ENCODE measurements at places on chromosomes 6 and 20.

GRCh38 chr20:3901706-3902440 is 12.7 kb downstream of the PANK2 start:
- DNase-seq, result no peak

GRCh38 chr6:72064399-72064975 is 178.1 kb downstream of the RIMS1 start:
- no peak for DNase-seq

DNA sequence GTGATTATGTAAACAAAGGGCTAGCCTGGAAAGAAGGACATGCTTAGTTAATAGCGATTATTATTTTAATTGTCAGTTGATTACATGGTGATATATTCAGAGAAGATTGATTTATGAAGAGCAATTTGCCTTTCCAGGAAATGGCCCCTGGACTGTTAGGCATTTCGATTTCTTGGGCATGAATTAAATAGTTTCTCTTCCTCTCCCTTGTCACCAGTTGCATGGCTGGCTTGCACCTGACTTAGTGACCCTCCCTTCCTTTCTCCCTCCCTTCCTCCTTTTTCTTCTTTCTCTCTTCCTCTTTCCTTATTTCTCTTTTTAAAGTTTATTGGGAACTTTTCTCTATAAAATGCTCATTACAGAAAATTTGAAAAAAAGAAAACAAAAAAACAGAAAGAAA is 235.4 kb downstream of the CDC5L start:
- no peak for DNase-seq

GRCh38 chr6:15950962-15951569 is 177.8 kb upstream of the MYLIP start:
- no peak for DNase-seq

DNA sequence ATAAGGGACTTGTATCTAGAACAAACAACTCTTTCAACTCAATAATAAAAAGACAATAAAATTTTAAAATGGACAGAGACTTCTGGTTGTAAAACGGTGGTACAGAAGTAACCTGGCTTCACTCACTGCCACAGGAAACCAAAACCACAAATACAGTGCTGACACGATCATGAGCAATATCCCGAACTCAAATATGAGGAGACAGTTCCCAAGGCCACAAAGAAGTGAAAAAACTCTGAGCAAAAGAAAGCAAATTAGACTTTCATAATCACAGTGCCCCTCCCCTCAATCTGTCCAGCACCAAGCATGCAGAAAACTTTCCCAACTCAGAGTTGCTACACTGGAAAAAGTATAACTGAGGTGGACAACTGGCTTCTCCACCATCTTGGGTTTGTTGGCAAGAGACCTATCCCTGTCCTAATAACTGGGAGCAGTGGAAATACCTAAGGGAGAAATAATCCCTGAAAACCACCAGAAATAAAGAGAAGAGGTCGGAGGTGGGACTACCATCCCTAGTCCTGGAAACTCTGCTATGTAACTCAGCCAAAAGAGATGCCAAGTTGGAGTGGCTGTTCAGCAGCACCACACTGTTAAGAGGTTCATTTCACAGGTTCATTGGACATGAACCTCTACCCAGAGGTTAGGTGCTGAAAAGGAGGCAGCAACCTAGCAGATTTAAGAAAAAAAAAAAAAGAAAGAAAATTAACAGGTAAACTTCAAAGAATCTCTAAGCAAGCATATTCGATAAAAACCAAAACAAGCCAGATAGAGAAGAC is 55.5 kb downstream of the REV3L start:
- peak; percentile 35 for DNase-seq

DNA sequence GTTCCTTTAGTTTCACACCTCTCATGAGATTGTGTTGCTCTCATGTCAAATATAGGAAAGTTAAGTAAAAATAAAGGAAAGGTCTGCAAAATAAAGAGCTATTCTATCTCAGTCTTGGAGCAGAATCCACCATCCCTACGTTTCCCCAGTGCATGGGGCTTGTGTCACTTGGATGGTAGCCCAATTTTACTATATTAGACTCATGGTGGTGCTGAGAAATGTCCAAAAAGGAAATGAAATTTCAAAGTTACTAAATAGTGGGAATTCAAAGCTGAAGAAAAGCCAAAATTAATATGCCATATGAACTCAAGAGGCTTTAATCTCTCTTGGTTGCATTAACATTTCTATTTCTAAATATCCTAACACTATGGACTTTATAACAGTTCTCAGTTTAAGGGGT is 1283.3 kb upstream of the GJE1 start:
- DNase-seq, result no peak

DNA sequence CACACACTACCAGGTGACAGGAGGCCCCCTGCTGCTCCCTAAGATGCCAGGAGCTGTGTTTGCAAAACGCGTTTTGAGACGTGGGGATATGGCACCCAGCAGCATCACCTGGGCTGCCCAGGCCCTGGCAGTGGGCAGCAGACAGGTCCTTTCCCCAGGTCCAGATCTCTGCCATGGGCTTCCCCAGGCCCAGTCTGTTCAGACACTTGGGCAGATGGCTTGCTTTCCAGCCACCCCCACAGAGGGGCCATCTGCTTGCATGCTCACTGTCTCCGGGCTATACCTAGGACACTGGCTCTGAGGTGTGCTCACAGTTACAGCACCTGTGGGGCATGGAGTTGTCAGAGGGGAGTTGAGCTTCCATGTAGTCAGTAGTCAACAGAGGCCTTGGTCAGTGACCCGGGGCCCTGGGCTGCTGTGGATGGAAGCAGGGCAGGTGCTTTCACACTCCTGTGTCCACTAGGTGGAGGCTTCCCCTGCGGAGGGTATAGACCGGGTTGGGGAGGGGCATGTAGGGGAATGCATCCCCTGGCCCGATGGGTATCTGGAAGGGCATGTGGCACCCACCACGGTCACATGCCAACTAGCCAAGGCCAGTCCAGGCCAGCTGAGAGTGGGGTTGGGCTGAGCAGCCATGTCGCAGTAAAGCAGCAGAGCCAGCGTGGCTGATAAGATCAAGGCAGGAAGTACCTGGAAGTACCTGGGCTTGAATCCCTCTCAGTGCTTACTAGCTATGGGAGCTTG is 185.4 kb upstream of the SLC24A3 start:
- no peak for DNase-seq

DNA sequence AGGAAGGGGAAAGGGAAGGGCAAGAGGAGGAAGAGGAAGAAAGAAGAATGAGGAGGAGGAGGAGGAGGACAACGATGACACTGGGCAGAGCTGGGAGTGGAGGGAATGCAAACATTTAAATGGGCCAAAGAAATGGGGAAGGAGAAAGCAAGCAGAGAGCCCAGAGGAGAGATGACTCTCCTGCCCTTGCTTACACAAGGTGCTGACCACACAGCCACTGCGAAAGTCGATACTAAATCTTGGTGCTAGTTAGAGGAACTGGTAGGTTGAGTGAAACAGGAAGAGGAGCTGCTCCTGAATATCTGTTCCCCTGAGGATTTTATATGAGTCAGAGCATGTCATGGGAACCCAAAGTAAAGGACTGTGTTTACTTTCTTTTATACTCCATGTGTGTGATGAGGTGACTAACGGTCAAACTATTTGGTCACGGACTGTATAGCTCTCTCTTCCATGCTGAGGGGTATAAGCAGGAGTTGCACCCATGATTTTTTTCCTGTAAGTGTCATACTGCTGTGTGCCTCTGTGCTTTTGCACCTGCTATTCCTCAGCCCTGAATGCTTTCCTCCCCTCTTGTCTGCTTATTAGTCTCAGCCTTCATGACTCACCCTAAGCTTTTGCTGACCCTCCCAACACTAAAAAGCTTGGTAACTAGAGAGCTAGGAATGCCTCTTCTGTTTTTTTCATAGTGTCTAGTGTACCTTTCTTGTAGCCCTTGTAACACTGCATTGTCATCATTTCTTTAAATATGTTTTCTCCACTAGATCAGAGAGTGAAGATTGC is 9.5 kb upstream of the PAQR8 start:
- no peak for DNase-seq

DNA sequence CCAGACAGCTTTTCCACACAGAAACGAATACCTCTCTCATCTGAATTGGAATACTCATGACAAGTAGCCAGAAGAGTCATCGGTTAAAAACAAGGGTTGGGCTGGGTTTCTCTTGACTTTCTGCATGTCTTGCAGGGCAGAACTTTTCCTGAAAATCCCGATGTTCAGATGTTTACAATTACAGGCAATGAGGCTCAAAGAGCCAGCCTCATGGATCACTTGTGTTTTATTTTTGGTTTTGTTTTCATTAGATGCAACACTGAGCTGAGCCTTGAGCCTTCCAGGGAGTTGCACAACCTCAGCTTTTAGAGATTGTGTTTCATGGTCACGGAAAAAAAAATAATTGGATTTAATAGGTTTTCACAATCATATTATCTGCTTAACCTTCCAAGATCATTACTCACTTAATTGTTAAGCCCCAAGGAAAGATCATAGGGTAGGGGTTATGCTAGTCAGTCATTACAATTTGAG is 288.1 kb upstream of the PRDM1 start:
- no peak for DNase-seq

GRCh38 chr20:4166726-4167035 is 151.3 kb upstream of the RNF24 start:
- no peak for DNase-seq

DNA sequence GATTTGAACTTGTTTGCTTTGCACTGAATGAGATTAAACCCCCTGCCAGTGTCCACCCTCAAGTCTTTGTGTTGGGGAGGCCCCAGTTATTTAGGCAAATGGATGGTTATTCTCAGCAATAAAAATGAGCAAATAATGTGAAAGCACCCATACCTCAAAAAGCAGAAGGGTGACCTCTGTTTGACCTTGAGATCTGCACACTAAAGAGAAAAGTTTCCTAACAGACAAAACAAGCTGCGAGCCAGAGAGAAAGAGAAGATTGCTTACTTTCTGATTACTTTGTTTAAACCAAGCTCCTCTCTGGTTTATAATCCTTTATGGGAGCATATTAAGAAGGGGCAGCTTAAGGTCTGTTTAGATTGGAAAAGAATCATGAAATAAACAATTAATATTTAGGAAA is 30.4 kb upstream of the TRERF1 start:
- no peak for DNase-seq

- no peak for DNase-seq
Measured at GRCh38 chr6:137299681-137300080, 80.5 kb upstream of the IFNGR1 start.

DNA sequence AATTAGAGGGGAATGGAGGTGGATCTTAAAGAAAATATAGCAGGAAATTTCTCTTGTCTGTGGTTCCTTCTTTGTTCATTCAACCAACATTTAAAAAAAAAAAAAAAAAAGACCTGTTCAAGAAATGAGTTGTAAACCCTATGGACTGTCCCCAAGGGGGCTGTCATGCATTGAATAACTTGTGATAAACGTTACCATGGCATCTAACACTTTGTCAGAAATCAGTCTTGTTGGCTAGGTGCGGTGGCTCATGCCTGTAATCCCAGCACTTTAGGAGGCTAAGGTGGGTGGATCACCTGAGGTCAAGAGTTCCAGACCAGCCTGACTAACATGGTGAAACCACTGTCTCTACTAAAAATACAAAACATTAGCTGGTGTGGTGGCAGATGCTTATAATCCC is 381.7 kb downstream of the BCKDHB start:
- DNase-seq, result no peak

- no peak for DNase-seq
Measured at GRCh38 chr6:47836639-47837038, 54.8 kb downstream of the OPN5 start.

DNA sequence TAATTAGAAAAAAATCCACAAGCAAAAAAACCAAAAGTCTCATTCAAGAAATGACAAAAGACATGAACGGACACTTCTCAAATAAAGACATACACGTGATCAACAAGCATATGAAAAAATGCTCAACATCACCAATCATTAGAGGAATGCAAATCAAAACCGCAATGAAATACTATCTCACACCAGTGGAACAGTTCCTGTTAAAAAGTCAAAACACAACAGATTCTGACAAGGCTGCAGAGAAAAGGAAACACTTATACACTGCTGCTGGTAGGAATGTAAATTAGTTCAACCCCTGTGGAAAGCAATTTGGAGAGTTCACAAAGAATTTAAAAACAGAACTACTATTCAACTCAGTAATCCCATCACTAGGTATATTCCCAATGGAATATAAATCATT is 58.0 kb downstream of the IRAK1BP1 start:
- no peak for DNase-seq

DNA sequence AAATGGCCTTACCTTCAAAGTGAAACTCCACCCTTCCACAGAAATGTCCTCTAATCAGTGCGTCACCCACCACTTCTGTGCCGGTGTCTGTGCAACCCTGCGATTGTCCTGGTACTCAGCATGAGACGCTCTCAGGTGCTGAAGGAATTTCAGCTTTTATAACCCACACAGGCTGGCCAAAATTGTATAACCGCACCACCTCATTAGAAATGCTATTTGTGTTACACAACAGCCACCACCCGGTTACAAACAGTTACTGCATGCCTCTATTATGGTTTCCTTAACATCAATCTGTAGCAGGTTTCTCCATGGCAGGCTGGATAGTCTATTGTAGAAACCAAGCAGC is 51.5 kb downstream of the SLC23A2 start:
- peak; percentile 38 for DNase-seq

DNA sequence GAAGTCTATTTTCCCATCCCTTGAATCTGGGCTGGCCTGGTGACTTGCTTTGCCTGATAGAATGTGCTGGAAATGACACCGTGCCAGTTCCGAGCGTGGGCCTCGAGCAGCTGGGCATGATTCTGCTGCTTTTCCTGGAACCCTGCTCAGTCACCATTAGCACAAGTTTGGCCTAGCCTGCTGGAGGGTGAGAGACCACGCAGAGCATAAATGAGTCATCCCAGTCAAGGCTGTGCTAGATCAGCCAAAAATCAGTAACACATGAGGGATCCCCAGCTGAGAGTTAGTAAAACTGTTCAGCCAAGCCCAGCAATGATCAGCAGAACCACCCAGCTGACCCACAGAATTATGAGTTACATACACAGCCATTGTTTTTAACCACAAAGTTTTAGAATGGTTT is 74.8 kb upstream of the TOP1 start:
- no peak for DNase-seq

DNA sequence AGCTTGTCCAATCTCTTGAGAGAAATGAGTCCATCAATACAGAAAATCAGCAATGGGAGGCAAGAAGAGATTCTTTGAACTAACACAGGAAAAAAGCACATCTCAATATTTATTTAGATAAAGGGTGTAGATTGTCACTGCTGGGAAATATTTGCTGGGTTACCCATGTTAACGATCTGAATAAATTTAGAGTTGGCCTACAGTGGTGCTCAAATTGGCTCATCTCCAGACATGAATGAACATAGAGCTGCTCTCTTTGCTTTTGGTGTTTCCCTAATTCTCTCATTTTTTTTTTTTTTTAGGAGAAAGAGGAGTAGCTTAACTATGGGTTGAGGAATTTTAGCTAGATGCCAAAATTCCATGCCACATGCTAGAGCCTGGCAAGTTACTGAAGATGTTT is 471.2 kb downstream of the PKHD1 start:
- DNase-seq, result no peak

- no peak for DNase-seq
Measured at GRCh38 chr6:134138226-134138975, 86.0 kb upstream of the SLC2A12 start.

GRCh38 chr6:53112871-53113270 is 35.8 kb downstream of the GCM1 start:
- DNase-seq, result no peak
